ENCODE measurements at places on chromosomes 2 and 18. TPM values are rescaled to one million over a fixed set of nuclear protein-coding genes. Genes with fewer than 3 reads are reported as not detected.

Gene ABCB11
- 0.18 TPM for total RNA-seq

Gene RNF152
- 26.7 TPM for total RNA-seq

DNA sequence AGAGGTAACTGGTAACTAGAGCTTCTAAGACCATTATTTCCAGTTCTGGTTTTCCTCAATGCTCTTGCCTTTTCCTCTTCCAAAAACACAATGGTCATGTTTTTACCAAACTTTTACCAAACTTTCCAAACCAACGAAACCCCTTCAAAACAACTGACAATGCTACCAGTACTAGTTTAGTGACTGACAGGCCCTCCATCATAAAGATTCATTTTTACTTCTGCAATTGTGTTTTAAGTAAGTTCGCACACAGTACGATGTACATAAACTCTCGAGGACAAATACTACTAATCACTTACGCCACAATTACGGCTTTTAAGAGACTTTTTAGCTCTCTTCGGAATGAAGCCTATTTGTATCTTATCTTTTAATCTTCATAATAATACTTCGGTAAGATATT, 900 bp downstream of the C18orf32 start:
- DNase-seq = no peak

GRCh38 chr18:50401888-50402287, 27.0 kb downstream of the SKA1 start:
- no peak for DNase-seq

DNA sequence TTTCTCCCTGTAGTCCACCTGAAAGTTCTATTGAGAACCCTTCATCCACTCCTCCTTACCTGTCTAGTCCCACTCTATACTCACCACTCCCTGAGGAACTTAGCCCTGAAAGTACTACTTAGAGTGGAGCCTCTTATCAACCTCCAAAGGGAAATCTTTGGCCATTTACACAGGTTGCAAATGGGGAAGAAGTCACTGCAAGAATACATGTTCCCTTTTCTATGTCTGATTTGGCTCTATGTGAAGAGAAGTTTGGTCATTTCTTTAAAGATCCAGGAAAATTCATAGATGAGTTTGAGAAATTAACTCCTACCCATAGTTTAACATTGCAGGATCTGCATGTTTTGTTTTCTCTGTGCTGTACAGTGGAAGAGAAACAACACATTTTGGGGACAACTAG, 22.9 kb upstream of the MGAT4A start:
- no peak for DNase-seq
